HuH-7 (cell line): ENCODE measurements at places on chromosomes 6 and 20.
A peak's percentile ranks its signal among the peaks of the same experiment; 100 is the strongest.

GRCh38 chr6:90186026-90186425 lies 110.6 kb downstream of the BACH2 start:
- no peak for DNase-seq

DNA sequence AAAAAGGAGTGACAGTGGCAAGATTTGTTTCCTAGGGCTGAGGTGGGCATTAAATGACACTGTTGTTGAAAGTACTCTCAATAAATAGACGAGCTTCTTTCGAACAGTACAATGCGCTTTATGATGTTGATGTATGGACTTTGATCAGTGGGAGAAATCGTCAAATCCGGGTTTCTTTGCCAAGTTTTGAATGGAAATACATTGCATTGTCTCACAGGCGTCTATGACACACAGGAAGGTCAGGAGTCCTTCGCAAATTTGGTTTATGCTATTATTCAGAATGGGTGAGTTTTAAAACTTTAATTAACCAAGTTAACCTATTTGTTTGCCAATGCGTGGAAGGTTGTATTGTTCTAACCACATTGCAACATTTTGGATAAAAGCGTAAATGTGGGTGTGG lies 547.3 kb upstream of the SLC35B3 start:
- DNase-seq, result no peak

DNA sequence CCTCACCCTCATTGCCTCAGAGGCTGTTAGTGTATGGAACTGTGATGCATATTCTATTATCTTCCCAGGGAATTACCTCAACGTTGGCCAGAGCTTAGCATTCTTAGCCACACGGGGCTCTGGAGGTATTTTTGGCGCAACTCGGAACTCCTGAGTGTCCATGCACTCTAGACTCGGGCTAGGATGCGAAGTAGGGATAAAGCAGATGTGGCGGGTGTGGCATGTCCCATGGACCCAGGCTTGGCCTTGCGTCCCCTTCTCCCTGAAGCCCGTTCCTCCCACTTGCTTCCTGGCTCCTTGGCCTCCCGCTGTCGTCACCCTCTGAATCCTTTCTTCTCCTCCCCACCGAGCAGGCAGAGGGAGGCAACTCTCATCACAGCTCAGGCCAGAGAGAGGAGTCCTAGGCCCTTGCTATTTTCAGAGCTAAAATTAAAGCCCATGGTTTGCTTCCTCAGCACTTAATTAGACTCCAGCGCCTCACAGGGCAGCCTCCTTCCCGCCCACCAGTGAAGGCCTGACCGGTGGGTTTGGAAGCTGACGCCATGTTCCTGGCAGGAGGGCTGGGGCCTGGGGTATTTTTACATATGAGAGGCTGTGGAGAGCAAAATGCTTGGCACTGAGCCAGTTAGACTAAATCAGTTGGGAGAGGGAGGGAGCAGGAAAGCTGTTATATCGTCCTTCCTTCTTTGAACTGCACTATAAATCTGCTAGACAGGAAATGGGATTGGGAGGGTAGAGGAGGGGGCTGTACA lies 138.7 kb downstream of the FOXO3 start:
- DNase-seq, result no peak

- no peak for DNase-seq
Measured at GRCh38 chr20:2745936-2746635, 53.5 kb downstream of the EBF4 start.

DNA sequence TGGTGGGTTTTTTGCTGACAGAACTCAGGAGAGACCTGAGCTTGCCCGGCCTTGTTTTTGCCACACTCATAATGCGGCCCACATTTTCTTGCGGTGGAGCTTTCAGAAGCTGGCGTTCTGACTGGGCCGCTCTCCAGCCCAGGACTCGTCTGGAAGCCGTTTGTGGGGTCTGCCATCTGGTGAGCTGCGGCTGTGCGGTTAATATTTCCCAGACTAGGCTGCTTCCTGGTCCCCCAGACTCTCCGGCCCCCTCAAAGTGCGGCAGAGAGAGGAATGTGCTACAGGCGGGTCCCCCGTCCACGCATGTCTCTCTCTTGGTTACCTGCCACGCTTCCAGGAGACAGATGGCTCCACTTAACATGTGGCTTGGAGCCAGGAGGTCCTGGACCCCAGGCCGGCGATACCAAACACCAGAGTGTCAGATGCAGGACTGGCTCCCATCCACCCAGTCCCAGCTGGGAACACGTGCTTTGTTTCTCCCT lies 128.9 kb upstream of the PMEPA1 start:
- no peak for DNase-seq

GRCh38 chr20:62900692-62901584 lies 25.4 kb downstream of the DIDO1 start:
- peak; percentile 83 for DNase-seq

DNA sequence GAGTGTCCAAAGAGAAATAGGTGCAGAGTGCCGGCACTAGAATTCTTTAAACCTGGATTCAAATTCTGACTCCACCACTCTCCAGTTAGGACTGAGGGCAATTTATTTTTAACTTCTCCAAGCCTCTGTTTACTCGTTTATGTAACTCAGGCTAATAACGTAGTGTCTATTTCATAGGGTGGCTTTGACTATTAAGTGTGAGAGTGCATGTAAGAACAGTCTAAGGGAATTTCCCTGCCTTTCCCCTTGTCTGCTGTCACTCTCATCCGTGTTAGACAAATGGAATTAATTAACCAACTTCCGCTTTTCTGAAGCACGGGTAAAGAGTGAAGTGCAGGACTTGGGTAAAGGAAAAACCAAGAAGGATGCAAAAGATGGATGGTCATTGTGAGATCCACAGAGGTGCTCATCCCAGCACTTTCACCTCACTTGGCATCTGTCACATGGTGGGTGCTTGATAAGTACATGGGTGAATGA lies 4.1 kb upstream of the ZKSCAN8 start:
- no peak for DNase-seq

DNA sequence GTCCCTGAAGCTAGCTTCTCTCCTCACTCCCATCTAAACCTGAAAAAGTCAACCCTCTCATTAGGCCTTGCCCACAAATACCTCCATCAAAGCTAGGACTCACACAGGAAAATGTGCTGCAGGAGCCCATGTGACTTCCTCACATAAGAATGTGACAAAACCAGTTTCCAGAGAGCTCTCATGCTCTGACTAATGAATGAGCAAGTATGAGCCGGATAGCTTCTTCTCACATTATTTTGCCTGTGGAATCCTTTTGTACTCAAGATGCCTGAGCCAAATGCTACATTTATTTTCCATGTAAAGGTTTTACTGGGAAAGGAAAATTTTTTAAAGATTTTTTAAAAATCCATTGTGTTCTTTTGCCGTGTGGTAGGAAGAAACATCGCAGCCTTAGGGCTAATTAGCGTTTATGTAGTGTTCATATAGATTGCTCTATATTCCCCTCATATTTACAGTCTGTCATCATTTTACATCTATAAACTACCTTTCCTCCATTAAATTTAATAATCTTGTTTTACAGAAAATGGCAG lies 68.6 kb upstream of the CCN6 start:
- DNase-seq, result no peak
